ENCODE measurements at places on chromosomes 4 and X.

DNA sequence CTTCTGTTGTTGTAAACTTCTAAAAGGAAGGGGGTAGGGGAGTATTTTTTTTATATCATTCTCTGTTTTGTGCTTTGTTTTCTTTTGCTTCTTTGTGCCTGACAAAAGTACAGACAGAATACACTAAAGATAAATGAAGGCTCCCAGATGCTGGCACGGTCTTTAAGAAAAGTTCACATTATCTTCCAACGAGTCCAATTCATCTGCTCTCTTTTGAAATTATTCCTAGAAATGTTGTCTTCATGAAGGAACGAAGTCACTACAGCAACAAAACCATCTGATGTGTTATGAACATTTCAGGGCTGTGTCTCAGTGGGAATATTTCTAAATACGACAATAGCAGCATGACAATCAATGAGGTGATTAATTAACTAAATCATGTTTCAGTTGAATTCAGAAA is 813.8 kb upstream of the HTR2C start:
- DNase-seq, result no peak

GRCh38 chr4:53422367-53422766 is 44.9 kb downstream of the FIP1L1 start:
- no peak for DNase-seq

GRCh38 chr4:16106956-16107355 is 23.1 kb upstream of the PROM1 start:
- no peak for DNase-seq

DNA sequence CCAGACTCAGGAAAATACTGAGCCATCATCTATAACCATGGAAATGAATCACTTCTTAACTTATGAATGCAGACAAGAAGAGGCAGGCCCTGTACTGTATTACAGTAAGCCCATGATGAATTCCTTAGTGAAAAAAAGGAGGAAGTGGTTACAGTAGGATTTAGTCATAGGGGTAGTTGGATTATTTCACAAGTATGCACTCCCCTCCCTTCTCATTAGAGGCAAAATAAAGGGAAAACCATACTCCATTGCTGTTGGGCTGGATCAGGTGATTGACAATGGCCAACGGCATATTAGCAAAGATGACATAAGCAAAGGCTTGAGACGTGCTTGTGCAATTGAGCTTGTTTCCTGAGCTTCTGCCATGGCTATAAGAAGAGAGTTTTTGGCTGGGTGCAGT is 181.1 kb upstream of the PRPS2 start:
- no peak for DNase-seq

- DNase-seq, result no peak
Observed at GRCh38 chrX:23434356-23434884, 99.8 kb downstream of the PTCHD1 start.

DNA sequence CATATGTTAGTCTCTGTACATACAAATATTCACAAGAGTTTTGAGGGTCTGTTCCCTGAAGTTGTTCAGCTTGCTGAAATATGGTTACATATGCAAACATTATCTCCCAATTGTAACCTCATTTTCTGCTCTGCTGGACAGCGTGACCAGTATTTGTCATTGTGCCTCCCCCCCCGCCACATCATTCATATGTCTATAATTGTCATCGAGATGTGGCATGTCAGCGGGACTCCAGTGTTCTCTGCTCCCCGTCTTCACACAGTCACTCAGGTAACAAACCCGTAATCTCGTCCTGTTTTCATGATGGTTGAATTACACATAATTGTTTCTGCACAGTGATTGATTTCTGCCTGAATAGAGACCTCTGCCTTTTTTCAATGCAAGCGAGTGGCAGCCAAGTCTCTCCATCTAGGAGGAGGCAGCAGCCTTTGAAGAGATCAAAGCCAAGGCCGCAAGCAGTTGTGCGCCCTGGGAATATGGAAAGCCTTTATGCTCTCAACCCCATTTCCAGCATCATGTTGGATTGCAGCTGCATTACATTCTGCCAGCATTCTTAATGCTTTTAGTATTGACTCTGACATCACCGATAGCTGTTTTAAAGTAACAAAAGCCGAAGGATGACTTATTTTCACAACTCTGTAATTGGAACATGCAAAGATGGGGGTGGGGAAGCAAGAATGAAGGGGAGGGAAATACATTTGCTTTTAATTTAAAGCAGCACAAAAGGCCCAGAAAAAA is 27.4 kb downstream of the LEF1 start:
- DNase-seq, result no peak

- no peak for DNase-seq
Observed at GRCh38 chr4:81422595-81422994, 49.1 kb downstream of the RASGEF1B start.

DNA sequence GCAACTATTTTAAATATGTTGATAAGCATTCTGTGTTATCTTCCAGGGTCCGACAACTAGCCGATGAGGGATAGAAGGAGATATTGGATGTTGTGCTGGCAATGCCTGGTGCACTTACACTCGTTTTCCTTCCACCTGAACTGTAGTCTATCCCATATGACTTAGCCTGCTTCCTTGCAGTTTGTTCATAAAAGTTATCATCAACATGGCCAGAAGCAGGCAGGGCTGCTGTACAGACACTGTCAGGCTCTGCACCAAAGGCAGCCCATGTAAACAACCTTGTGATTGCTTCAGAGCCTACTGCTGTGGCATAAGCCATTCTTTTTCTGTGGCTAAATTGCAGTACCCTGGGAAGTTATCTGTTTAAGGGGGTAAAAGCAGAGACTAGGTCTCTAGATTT is 1.6 kb downstream of the MAPK10 start:
- DNase-seq, result no peak

DNA sequence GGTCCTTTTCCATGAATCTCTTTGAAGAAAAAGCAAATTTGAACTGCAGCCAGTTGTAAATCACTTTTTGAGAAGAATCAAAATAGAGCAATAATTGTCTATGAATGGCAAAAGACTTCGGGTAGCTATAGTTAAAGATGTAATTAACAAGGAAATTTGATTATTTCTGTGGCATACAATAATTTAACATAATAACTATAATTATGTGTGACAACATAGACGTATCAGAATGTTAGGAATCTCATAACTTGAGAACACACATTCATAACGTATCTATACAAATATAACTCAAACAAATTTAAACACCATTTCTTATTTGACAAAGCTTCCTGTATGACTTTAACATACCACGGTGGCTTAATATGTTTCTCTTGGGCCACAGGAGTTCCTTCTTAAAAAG is 36.0 kb upstream of the NSG1 start:
- no peak for DNase-seq

GRCh38 chr4:169398316-169398715 is 127.6 kb upstream of the SH3RF1 start:
- DNase-seq, result no peak

- no peak for DNase-seq
Observed at GRCh38 chr4:23737571-23737970, 152.3 kb downstream of the PPARGC1A start.

GRCh38 chrX:36436361-36436760 is 516.8 kb downstream of the CFAP47 start:
- no peak for DNase-seq

GRCh38 chr4:112552668-112553067 is 36.7 kb upstream of the NEUROG2 start:
- DNase-seq, result no peak

GRCh38 chr4:75037252-75037651 is 104.3 kb downstream of the PARM1 start:
- no peak for DNase-seq

DNA sequence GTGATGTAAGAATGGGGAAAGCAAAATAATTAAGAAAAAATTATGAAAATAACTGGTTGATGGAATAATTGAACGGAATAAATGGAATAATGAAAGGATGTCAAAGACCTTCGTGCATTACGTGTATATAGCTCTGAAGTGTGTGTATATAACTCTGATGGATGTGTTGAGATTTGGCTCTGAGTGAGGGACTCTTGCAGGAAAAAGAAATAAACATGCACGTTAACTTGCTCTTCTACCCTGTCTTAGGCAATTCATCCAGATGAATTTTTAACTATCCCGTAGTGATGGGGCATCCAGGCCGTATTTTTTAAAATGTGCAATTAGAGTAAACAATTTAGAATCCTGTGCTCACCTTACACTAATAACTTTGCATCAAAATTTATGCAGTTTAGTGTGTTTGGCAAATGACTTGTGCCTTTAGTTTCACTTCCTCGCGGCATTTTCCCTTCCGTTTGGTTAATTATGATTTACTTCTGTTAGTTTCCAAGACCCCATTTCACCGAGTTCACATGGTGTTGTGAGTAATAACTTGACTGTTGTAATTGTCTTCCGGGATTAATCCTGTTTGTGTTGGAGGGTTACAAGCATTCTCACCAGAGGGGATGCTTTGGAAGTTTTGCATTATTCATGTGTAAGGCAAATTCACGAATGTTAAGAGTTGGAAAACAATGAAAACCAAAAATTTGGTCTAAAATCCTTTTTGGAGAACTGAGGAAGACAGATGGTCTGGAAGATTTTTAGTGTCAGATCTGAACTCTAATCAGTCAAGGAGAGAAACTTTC is 256.5 kb upstream of the FAT1 start:
- no peak for DNase-seq

DNA sequence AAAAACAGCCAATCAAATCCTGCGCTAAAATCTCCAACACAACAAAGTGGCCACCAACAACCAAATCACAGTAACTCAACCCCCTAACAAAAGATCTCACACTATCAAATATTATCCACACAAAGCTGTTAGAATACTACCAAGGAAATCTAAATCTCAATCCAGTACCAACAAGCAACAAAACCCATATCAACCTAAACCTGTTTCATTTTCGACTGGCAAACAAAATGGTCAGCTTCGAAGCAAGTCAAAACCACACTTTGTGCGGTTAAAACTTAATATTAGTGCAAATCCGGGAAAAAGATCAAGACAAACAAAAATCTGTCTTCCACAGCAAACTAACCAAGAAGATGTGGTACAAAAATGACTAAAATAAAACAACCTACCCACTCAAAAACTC is 28.7 kb upstream of the MUC7 start:
- no peak for DNase-seq

GRCh38 chr4:81040012-81040659 is 9.6 kb downstream of the BMP3 start:
- no peak for DNase-seq

- no peak for DNase-seq
Observed at GRCh38 chr4:158397781-158398180, 123.9 kb upstream of the RXFP1 start.

DNA sequence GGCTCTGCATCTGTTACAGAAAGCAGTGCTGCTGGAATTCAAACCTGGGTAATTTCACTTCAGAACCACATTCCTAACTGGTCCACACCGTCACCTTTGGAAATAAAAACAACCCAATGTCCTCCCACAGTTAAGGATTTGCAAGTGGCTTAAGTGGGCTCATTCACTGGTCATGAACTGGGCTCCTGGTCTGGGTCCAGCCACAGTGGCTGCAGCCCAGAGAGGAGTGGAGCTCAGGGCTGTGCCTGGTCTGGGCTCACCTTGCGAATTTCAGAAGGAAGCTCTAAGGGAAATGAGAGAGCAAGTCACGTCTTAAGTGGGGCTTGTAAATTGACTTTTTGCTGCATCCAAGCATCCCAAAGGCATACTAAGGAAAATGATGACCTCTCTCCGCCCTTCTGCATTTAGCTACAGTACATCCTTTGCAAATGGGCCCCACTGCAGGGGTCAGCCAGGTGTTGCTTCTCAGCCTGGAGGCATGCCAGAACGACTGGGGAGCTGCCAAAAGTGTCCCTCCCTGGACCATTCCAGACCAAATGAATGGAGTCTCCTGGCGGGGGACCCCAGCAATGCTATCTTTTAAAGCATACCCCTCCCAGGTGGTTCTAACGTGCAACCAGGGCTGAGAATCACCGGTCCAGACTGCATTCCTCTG is 25.6 kb upstream of the CRMP1 start:
- DNase-seq, result no peak

DNA sequence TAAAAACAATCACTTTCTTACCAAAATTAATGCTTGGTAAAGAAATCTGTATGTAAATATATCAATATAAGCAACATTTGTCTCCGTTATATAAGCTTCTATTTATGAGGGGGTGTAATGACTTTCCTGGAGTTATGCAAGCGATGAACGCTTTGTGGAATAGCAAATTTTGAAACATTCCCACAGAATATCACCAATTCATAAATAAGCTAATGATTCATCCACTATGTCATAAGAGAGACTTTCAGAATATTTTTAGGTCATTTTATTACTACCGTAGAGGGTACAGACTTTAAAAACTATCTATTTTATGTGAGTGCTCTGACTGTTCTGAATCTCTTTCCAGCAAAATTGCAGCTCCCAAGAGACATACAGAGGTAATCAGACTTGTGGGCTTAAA is 179.5 kb upstream of the FTHL17 start:
- DNase-seq, result no peak

- no peak for DNase-seq
Observed at GRCh38 chr4:58760737-58761136, 1650.6 kb upstream of the IGFBP7 start.

- no peak for DNase-seq
Observed at GRCh38 chrX:19046343-19047215, 62.7 kb upstream of the PHKA2 start.

GRCh38 chrX:40179283-40179682 is 81.5 kb upstream of the BCOR start:
- no peak for DNase-seq

- DNase-seq, result no peak
Observed at GRCh38 chrX:132015875-132016274, 7.2 kb upstream of the STK26 start.

GRCh38 chrX:16429406-16429805 is 220.6 kb upstream of the S100G start:
- DNase-seq, result no peak

- DNase-seq, result no peak
Observed at GRCh38 chrX:9542761-9543111, 77.9 kb downstream of the TBL1X start.

GRCh38 chrX:30504309-30504708 is 73.3 kb downstream of the TASL start:
- DNase-seq, result no peak

DNA sequence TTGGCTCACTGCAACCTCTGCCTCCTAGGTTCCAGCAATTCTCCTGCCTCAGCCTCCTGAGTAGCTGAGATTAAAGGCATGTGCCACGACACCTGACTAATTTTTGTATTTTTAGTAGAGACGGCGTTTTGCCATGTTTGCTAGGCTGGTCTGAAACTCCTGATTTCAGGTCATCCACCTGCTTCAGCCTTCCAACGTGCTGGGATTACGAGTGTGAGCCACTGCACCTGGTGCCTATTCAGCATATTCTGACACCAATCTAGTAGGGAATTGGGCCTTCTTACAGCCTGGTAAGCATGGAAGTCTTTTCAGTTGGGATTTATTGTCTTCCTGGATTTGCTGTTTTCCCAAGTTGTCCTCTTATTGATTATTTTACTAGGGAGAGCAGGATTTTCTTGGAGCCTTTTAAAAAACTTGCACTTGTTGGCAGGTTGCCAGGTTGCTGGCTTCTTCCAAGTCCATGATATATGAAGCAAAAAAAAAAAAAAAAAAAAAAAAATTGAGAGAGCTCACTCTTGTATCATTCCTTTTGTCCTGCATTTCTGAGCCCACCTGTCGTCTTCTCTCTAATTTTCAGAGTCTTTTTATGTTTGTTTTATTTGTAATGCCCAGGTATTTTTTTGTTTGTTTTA is 43.7 kb downstream of the TMPRSS11E start:
- no peak for DNase-seq

All from GM12891 (cell line).